ENCODE measurements at places on chromosomes 5 and 9.
A peak's percentile ranks its signal among the peaks of the same experiment; 100 is the strongest.

DNA sequence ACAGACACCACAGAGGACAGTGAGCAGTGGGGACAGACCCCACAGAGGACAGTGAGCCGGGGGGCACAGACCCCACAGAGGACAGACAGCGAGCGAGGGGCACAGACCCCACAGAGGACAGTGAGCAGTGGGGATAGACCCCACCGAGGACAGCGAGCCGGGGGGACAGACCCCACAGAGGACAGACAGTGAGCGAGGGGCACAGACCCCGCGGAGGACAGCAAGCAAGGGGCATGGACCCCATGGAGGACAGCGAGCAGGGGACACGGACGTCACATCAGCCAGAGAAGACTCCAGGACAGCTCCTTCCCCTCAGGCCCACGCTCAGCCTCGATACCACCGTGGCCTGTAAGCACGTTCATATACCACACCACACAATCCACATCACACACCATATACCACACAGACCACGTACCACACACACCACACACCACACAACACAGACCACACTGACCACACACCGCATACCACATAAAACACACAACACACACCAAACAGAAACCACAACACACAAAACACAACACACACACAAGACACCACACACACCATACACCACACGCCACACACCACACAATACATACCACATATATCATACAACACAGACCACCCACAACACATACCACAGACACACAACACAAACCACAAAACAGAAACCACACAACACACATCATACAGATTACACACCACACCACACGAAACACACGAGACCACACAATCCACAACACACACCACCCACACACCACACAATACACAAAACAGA lies 5.2 kb upstream of the ZDHHC11 start:
- DNase-seq: no peak

DNA sequence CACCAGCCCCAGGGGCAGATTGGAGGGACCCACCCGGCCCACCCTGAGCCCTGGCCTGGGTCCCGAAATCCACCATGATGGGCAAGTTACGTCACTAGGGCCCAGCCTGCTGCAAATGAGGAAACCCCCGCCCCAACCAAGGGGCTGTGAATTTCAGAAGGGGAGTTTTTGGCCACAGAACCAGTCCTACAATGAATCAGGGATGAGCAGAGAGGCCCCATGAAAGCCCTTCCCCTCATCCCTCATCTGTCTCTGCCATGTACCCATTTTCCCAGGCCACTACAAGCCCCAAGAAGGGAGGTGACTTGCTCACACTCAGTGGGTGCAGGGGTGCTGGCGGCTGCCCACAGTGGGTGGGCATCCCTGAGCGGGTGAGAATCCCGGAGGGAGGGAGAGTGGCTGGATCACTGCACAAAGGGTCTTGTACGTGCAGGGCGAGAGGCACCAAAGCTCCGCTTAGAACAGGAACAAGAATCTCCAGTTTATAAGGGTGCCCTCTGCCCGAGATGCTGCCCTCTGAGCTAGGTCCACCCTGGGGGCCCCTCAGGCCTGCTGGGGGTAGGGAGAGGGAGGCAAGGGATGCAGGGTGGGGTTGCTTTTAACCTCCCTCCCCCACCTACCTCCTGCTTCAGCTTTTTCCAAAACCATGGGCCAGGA lies 10.4 kb upstream of the TCF7 start:
- DNase-seq: no peak

DNA sequence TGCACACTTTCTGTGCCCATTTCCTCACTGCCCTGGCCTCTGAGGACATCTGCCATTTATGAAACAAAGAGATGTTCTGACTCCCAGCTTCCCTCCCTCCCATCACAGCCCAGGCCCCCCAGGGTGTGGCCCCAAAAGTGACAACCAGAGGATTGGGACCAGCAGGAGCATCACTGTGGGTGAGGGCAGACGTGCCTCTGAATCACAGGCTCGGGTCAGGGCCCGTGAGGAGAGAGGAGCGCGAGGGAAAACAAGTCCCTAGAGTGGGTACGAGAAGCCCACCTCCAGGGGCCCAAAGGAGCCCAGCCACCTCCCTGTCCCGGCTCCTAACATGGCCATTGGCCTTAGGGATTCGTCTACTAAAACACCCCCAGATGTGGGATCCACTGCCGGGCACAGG lies 138.0 kb upstream of the FSTL4 start:
- no peak for DNase-seq

DNA sequence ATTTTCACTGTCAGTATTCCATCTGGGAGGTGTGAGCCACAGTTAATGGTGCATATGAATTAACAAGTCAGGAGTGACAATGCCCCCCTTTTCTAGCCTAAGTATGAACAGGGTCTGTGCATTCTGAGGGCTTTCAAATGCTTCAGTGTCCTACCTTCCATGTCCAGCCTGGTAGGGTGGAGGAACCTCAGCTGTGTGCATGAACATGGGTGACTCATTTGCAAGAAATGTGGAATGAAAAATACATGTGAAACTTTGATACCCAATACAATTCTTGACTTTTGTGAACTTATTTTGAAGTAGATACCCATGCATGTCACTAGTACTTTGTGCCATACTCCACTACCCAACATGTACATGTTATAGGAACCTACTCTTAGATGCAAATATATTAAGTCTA lies 375.8 kb downstream of the SEMA5A start:
- DNase-seq: no peak

DNA sequence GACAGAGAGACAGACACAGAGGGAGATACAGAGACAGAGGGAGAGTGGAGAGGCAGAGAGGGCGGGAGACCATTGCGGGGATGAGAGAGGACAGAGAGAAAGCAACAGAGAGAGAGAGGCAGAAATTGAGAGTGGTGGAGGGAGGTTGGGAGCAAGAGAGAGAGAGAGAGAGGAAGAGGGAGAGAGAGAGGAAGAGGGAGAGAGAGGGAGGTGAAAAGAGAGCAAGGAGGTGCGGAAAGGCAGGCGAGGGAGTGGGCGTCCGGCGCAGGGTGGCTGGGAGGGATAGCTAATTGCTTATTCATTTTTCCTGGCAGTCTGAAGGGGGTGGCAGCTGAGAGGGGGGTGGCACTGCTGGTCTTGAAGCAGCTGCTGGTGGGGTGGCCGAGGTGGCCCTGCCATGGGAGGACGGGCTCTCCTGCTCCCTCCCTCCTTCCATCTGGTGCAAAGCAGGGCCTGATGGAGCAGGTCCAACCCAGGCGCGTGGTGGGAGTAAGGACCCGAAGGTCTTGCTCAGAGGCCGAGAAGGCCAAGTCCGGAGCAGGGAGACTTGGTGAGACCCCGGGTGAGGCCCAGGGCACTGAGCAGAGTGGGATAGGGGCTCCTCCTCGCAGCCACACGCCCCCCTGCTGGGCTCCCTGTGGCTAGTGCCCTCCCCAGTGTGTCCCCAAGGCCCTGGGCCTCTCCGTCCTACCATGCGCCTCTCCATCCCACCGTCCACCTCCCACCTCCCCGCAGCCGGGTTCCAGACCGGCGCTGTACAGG lies 25.3 kb upstream of the RNU6ATAC start:
- DNase-seq: no peak

DNA sequence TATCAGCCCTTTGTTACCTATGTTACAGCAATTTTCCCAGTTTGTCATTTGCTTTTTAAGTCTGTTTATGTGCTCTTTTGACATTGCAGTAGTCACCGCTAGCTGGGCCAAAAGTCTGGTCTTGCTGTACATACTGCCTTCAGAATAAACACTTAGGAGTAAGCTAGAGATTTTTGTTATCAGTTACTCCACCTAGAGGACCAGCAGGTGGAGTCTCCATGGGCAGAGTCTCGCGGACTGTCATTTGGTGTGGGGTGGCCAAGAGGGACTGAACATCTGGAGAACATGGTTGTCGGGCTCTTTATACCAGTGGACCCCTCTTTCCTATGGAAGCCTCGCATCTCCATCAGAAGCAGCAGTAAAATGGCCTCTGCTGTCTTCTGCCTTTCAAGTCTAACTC lies 10.8 kb upstream of the MGAT1 start:
- no peak for DNase-seq

- DNase-seq: no peak
These were observed 148.3 kb upstream of the IER5L start for GRCh38 chr9:129326061-129327005.

GRCh38 chr5:6457592-6457991 lies 8.9 kb downstream of the UBE2QL1 start:
- DNase-seq: no peak

DNA sequence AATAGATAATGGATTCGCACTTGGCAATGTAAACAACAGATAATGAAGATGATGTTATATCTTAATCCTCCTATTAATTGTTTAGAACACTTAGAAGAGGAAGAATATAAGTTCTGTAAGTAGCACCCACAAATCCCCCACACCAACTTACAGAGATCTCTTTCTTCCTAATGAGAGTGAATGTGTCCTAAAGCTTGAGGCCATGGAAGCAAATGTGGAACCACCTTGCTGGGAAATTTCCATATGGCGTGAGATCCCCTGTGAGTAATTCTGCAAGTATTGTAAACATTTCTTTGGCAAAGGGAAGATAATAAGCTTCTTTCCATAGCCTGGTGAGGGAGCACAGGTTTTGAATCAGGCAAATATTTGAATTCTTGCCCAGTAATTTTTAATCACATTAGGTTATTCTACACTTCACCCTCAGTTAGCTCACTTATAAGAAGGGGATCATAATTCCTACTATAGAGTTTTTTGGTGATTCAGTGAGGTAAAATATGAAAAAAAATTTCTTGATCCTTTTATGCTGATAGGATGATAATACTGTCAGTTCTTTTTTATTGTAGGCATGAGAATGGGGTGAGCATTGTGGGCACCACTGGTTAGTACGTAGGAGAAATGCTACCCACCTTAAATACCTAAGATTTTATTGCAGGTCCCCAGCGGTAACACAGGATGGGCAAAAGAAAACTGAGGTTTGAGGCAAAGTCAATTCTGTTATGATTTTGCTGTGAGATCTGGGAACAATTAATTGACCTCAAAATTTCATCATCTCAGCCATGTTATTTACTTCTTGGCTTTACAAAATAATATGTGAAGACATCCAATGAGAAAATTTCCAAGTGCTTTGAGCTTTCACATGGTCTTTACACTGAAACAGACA lies 574.8 kb downstream of the PSAT1 start:
- peak; percentile 31 for DNase-seq

GRCh38 chr9:137294091-137294680 lies 7.9 kb downstream of the NRARP start:
- peak; percentile 70 for DNase-seq

GRCh38 chr5:60447488-60447920 lies 252.5 kb downstream of the DEPDC1B start:
- no peak for DNase-seq

All from urothelium cell line (cell line).